ENCODE measurements at places on chromosomes 7 and 10. TPM values are rescaled to one million over a fixed set of nuclear protein-coding genes. Genes with fewer than 3 reads are reported as not detected.

GRCh38 chr10:115624448-115624847, 531.3 kb downstream of the ATRNL1 start:
- peak; percentile 10 for DNase-seq

GRCh38 chr10:79310911-79311573, 36.2 kb upstream of the PPIF start:
- DNase-seq: no peak

GRCh38 chr7:140034421-140034820, 28.3 kb downstream of the PARP12 start:
- no peak for DNase-seq

- DNase-seq: peak; percentile 35
Observed at GRCh38 chr7:20089431-20089830, 127.8 kb downstream of the MACC1 start.

GRCh38 chr7:50533866-50534265, 31.3 kb downstream of the DDC start:
- peak; percentile 89 for DNase-seq

- DNase-seq: no peak
Observed at GRCh38 chr7:16121876-16122390, 299.4 kb downstream of the CRPPA start.

DNA sequence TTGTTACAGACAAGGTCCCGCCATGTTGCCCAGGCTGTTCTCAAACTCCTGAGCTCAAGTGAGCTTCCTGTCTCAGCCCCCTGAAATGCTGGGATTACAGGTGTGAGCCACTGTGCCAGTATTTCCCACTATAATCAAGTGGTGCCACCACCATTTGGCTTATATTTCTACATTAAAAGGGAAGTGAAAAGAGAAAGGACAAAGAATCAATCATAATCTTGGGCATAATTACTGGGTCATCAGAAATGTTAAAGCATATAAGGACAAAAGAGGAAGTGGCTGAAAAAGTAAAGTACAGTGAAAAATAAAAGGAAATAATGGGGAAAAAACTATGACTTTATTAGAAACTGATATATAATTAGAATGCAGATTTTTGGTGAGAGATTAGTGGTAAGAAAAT, 25.7 kb upstream of the ENTPD1 start:
- no peak for DNase-seq

GRCh38 chr10:27646194-27646593, 99.4 kb downstream of the MKX start:
- no peak for DNase-seq

- DNase-seq: no peak
Observed at GRCh38 chr10:1044146-1044545, 4.8 kb downstream of the IDI1 start.

The TSPAN13 gene
- 89.1 TPM for total RNA-seq

The NUPR2 gene
- 0.20 TPM for total RNA-seq

The BAMBI gene
- total RNA-seq: 10.4 TPM
